Brain (organoid and tissue), 16 donors: ENCODE measurements at places on chromosomes 7 and 10.

DNA sequence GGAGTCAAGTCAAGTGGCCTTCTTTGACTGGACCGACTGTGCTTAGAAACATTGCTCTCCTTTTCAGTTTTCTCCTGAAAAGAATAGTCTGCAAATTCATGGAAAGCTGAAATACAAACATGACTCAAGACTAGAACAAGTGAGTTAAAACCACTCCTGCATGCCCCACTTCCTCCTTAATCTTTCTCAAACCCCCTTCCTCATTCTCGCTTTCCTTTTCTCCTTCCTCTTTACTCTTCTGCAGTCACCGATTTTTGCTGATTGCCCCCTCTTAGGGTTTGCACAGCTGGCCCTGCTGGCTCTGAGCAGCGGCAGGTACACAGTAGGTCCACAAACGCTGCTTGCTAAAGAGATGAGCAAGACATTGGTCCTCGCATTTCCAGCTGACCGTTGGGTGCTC is 34.8 kb upstream of the MKI67 start:
- no peak for DNase-seq

- no peak for DNase-seq
Observed at GRCh38 chr10:132607491-132607890, 69.9 kb downstream of the INPP5A start.

GRCh38 chr7:128167042-128167701 is 73.9 kb upstream of the LEP start:
- DNase-seq = peak; percentile 89

GRCh38 chr7:26993816-26994810 is 101.7 kb downstream of the HOXA1 start:
- DNase-seq = no peak

DNA sequence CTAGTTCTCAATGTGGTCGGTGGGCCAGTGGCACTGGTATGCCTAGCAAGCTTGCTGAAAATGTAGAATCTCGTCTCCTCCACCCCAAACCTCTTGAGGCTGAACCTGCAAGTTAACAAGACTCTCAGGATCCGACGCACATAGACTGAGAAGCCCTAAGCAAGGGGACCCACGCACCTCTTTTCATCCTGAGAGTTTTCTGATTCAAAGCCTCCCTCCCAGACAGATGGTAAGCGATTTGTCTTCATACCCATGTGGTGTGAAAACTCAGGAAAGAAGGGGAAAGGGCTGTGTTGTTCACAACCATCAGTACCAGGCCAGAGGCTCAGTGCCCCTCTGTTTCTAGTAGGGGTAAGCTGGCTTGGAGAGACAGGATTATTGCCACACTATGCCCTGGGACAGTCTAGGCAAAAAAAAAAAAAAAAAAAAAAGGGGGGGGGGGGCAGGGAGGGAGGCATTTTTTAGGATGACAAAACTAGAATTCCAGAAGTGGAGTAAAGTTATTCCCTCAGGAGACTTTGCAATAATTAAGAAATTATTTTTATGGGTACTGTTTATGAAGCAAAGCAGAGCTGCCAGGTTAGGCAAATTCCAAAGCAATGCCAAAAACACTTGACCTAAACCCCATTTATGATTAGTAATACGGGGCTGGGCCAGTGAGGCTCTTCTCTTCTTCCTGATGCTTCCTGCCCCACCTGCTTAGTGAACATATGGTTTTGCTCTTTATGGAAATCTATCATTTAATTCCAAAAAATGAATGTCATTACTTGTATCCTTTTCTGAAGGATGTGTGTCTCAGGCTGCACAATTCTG is 117.6 kb upstream of the PDLIM1 start:
- no peak for DNase-seq

DNA sequence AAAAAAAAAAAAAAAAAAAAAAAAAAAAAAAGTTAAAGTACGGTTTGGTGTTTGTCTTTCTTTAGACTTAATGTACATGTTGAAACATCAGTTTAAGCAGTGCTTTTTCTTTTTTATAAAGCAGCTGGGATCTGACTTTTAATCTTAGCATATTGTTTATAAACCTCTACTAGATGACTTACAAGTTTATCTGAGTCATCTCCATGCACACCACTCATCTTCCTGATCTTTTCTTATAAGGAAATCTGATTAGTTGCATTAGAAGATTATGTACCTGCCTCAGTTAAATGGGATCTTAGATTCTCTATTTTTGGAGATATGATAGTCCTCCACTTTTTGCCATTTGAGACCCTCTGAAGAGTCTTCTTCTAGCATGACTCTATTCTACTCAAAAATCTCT is 391.9 kb upstream of the LRGUK start:
- DNase-seq = no peak

DNA sequence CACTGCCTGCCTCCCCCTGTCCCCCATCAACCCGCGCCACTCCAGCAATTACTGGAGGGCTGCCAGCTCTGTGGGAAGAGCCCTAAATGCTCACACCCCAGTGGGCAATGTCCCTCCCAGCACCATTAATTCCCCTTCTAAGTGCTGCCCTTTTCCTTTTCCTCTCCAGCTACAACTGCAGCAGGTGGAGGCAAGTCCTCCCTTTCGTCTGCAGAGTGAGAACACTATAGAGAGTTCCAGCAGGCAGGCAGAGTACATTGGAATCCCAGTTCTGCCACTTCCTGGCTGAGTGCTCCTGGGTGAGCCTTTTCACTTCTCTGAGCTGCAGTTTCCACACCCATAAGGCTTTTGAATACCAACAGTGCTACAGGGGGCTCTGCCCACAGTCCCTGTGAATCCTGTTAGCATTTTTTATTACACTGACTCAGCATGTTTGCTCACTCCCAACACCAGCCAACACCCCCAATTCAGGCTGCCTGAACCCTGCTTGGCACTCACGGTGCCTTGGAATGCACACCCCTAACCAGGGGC is 447.0 kb downstream of the GRID1 start:
- DNase-seq = peak; percentile 32

GRCh38 chr10:63554657-63555056 is 33.5 kb downstream of the REEP3 start:
- no peak for DNase-seq
